ENCODE measurements at places on chromosomes 3 and 15.

GRCh38 chr15:74302821-74303359, 64.6 kb downstream of the CYP11A1 start:
- peak; percentile 26 for DNase-seq

GRCh38 chr3:114454551-114455251, 160.9 kb downstream of the TIGIT start:
- peak; percentile 83 for DNase-seq

DNA sequence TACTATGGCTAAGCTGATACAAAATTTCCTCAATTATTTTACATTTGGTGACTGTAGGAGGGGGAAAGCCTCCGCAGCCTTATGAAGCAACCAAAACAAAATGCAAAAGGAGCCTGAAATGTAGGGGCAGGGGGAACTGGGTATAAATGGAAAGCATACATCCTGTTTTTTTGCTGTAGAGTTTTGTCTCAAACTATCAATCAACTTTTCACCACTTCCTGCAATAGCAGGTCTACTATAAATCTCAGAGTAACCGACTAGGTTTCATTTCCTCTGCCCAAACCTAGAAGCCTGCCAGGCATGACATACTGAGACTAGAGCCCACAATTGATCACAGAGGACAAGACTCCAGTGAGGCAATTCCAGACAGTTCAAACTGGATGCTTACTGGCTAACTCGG, 91.3 kb downstream of the SHQ1 start:
- no peak for DNase-seq

DNA sequence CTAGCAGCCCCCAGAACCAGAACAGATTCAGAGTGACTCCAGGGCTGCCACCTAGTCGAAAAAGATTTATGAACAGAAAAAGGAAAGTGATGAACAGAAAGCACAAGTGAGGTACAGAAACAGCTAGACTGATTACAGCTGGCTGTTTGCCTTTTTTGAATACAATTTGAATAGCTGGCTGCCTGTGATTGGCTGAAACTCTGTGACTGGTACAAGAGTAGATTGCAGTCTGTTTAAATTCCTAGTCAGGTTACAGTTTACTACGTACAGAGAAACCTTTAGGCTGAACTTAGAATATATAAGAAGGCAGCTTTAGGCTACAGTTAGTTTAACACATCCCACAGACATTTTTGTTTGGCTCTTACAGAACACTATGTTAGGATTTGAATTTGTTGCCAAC, 10.0 kb downstream of the CCDC13 start:
- no peak for DNase-seq

DNA sequence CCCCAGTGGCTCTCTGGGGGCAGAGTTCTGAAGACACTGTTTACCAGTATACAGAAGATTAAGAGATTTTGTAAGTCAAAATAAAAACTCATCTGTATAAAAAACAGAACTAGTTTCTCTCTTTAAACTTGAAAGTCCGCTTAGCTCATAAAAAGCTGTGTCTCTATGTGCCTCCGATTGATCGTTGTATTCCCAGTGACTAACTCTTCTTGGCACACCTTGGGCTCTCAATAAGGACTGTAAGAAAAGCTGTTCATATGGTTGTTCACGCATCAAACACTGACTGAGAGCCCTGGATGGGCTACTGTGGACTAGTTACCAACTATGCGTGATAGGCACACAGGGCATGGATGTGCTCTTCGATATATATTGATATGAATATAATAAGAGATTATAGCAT, 107.9 kb downstream of the P3H2 start:
- DNase-seq: no peak

DNA sequence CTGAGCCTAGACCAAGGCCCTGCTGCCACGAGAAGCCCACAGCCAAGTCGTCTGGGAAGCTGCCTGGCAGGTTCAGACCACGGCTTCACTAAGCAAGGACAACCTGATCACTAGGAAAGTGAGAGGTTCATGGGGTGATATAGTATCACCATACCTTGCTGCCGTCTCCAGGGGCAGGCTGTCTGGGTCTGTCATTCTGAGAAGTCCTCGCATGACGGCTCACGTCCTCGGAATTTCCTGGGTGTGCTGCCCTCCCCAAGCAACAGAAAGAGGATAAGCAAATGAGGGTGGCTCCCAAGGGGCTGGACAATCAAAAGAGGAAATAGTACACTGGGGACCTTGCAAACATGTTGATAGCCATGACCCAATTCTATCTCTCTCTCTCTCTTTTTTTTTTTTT, 207.4 kb upstream of the IGF1R start:
- no peak for DNase-seq

GRCh38 chr3:152737021-152737908, 97.7 kb upstream of the P2RY1 start:
- no peak for DNase-seq

GRCh38 chr3:145197051-145197820, 963.7 kb downstream of the PLOD2 start:
- DNase-seq: no peak

- no peak for DNase-seq
Observed at GRCh38 chr15:50925281-50925680, 16.8 kb downstream of the AP4E1 start.

DNA sequence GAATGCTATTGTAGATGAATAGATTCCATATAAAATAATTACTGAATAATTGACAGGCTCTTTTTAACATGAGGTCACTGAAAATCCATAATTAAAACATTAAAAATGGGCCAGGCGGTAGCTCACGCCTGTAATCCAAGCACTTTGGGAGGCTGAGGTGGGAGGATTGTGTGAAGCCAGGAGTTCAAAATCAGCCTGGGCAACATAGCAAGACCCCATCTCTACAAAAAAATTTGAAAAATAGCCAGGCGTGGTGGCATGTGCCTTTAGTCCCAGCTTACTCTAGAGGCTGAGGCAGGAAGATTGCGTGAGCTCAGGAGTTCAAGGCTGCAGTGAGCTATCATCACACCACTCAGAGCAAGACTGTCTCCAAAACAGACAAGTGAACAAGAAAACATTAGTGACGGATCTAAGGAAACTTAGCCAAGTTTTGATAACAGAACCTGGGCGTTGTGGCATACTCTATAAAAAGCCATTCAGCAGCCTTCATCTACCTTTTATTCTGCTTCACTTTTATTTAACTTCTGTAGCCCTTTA, 110.5 kb downstream of the KLHL25 start:
- DNase-seq: no peak

DNA sequence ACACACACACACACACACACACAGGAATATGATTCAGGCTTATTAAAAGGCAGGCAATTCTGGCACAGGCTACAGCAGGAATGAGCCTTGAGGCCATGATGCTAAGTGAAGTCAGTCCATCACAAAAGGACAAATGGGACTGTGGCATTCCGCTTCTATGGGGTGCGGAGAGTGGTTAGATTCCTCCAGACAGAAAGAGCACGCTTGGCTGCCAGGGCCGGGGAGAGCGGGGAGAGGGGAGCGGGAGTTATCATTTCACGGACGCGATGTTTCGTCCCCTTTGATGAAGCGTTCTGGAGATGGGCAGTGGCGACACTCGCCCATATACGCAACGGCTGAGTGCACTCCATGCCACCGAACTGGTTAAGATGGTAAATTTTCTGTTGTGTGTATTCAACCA, 58.5 kb upstream of the FAM174B start:
- DNase-seq: peak; percentile 61

DNA sequence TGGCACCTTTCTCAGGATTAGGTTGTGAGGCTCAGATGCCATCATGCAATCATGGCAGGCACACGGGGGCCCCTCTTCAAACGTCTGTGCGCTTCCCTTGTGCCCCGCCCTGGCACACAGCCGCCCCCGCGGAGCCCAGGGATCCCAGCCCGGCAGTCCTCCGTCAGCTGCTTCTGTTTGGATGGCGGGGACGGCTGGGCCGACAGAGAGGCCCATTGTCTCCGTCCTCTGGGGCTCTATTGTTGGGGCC, 849 bp upstream of the HDAC11 start:
- DNase-seq: peak; percentile 72

- DNase-seq: no peak
Observed at GRCh38 chr15:32993285-32993684, 201.2 kb downstream of the FMN1 start.

GRCh38 chr15:70480196-70480856, 283.0 kb downstream of the UACA start:
- DNase-seq: no peak

GRCh38 chr3:137131081-137131480, 173.3 kb downstream of the IL20RB start:
- DNase-seq: no peak

GRCh38 chr3:15307580-15307979, 24.8 kb downstream of the SH3BP5 start:
- DNase-seq: peak; percentile 80

DNA sequence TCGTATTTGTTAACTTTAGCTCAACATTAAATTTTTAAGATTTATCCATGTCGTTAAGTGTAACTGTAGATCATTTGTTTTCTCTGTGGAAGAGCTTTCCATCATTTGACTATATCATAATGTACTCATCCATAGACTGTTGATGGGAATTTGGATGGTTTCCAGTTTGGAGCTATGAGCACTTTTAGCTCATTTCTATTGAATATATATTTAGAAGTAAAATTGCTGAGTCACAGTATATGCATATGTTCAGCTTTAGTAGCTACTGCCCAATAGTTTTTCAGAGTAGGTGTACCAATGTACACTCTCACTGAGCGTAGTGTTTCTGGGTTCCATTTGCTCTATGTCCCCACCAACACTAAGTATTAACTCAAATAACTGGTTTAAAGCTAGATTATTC, 263.0 kb downstream of the ULK4 start:
- no peak for DNase-seq

DNA sequence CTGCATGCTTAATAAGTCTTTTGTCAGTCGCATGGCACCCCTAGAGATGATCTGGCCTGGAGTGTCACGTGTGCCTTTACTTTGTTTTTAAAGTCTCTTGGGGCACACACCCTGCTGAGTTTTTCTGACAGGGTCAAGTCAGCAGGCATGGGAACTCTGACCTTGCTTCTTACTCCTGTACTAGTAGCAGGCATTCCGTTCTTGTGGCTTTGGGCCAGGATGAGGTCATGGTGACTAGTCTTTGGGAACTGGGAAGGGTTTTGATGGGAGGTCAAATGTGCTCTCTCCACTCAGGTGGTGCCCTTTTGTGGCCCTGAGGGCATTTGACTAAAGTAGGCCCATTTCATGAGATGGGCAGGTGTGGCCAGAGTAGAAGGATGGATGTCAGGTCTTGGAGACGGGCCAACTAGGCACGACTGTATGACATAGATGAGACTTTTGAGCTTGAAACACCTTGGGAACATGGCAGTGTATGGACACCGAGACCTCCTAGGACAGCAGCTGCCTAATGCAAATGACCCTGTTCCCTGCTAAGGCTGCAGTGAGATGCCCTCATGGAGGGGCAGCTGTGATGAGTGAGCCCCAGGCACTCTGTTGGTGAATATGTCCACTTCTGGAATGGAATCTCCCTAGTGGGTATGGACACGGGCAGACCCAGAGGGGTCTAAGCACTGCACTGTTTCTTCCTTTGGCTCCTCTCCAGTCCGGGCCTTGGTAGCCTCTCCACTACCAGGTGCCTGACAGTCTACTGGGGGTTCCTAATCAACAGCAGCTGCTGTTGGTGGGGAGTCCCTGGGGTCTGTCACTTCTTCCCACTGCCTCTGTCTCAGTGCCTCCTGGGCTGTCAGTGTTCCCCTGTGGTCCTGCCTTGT, 16.4 kb downstream of the SRPRB start:
- DNase-seq: no peak

DNA sequence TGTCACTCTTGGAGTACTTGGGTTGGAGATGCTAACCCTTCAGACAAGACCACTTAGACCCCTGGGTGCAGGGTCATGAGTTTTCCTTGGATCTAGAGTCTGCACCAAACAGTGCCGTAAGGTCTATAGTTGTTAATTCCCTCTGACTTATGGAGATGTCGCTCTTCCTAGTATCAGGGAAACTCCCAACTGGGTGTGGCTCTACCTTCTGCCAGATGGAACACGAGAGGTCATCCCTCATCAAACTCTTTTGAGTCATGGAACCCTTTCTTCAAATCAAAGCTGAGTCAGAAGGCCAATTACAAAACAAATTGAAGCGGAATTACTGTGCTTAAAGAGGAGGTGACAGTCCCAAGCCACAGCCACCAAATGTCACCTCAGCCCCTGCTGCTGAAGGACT, 514.9 kb upstream of the PROK2 start:
- no peak for DNase-seq

DNA sequence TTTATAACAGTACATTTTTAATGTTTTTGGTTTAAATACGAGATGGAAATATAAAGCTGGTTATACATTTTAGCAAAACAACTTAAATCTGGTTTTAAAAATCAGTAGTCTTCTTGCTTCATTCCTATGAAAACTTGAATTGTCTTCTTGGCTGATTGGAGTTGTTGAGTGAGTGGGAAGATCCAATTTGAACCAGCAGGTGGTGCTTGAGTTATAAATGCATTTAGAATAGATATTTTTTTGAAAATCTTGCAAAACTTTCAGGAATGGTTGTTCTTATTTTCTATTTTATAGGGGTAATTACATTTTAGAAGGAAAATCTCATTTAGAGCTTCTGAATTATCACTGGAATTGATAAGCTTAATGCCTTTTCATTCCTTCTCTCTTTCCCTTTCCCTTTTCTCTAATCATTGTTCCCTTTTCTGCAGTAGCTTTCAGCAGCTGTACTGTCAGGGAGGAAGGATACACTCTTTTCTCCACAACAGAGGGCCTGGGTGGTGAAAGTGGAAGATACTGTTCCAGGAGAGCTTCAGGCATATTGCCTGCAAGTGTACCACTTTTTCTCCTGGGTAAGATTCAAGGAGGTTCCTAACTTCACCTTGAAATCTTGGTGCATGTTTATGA, 335.6 kb downstream of the NLGN1 start:
- no peak for DNase-seq

DNA sequence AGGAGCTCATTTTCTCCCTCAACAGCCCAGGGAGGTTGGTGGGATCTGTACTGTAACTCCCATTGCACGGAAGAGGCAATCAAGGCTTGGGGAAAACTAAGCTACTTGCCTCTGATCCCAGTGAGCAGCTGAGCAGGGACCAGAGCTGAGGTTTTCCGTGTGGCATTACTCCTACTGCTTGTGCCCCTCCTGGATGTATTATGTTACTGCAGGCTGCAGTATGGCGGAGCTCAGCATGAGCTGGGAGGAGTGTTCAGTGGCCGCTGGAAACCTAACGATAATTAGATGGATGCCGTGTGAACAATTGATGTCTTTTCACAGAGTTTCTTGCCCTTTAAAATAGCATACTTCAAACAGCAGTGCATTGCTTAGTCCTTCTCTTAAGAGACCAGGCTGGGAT, 2.0 kb upstream of the TPRG1 start:
- no peak for DNase-seq

- DNase-seq: no peak
Observed at GRCh38 chr3:50124052-50124799, 30.9 kb upstream of the SEMA3F start.

- no peak for DNase-seq
Observed at GRCh38 chr15:32767236-32767635, 49.4 kb downstream of the GREM1 start.

DNA sequence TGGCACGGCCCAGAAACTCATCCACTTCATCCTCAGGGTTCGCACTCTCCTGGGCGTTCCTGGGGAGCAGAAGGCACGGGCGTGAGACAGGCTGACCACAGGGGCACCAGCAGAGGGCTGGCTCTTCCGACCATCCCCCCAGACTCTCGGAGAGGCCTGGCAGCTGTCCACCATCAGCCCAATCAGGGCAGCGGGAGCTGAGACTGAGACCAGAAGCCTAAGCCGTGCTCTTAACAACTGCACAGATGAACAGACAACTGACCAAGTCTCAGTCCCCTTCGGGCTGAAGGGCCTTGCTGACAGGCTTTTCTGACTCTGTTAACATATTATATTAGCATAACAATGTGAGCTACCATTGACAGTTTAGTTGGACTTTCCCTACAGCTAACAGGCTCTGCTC, 118.0 kb downstream of the SEC22A start:
- DNase-seq: no peak

GRCh38 chr3:131421301-131421700, 39.7 kb downstream of the NUDT16 start:
- no peak for DNase-seq
